8988T (cell line): ENCODE measurements at places on chromosomes 5 and 9.

DNA sequence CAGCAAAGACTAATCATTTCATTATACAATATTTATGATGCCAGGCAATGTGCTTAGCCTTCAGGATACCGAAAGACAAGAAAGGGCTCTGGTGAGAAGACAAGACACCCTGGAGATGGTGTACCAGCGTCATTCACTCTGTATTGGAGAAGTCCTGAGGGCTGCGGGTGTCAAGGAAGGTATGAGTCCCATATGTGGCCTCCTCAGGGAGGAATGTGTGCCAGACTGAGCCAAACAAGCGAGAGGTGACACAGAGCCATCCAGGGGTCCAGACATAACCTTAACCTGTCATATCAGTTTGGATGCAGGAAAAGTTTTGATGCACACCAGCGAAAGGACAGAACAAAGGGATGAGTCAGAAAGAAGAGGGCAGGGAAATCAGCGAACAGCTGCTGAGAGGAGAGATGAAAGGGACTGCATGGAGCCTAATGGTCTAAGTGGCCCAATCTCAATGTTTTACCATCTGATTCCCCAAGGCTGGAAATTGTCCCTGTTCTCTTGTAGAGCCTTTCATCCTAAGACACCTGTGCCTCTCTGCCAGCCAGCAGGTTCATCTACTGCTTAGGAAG, 38.9 kb downstream of the ADRA1B start:
- no peak for DNase-seq

- DNase-seq, result no peak
Measured at GRCh38 chr9:6938447-6938846, 180.7 kb downstream of the KDM4C start.

GRCh38 chr5:150469718-150470469, 20.4 kb upstream of the RPS14 start:
- no peak for DNase-seq

- DNase-seq, result no peak
Measured at GRCh38 chr5:159002171-159002570, 97.5 kb downstream of the EBF1 start.

- no peak for DNase-seq
Measured at GRCh38 chr5:115695310-115695880, 69.6 kb upstream of the TMED7 start.

- no peak for DNase-seq
Measured at GRCh38 chr9:29001006-29001405, 1427.7 kb upstream of the C9orf72 start.

DNA sequence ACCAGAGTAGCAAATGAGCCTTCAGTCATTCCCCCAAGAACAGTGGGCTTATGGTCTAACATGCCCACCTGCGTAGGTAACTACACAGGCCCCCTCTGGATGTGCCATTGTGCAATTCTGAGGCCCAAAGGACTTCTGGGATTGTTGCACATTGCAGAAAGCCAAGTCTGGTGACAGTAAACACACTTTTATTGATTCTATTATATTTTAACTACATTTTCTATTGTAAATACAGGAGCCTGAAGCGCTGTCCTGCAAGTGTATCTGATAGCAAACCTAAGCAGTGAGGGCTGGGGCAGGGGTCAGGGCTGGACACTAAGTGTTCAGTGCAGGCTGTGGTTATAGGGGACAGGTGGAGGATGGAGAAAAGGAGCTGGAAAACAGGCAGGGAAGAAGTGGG, 57.5 kb downstream of the TEX10 start:
- DNase-seq, result no peak

GRCh38 chr5:179791881-179792611, 1.7 kb upstream of the LTC4S start:
- DNase-seq, result no peak

DNA sequence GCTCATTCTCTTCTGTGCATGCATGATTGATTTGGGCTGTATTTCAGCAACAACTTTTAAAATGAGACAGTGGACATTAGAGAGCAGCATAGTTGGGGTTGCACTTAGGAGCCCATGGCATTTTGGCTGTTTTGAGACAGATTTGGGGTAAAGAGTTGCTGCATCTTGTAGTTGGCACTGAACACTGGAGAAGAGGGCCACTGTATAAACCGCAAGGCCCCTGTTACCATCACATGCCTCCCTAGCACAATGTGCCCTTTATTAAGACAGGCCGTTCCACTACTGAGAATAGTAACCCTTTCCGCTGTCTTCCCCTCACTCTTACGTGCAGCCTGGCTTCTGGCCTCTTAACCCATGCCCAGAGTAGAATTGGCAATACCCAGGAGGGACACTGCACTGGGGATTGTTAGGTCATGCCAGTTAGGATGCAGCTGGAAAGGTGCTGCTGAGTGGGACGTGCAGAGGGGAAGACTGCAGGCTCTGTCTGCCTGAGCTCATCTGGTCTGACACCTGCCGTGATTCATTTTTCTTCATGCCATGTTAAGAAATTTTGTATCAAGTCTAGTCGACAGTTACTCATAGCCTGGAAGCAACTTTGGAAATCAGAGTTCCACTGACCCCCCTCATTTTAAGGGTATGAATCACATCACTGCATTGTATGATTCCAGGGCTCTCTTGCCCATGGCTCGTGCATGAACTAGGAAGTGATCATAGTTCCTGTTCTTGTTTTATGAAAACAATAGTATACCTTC, 146.9 kb upstream of the DMRT1 start:
- DNase-seq, result no peak

GRCh38 chr5:56088967-56089829, 94.4 kb upstream of the IL6ST start:
- DNase-seq, result no peak

DNA sequence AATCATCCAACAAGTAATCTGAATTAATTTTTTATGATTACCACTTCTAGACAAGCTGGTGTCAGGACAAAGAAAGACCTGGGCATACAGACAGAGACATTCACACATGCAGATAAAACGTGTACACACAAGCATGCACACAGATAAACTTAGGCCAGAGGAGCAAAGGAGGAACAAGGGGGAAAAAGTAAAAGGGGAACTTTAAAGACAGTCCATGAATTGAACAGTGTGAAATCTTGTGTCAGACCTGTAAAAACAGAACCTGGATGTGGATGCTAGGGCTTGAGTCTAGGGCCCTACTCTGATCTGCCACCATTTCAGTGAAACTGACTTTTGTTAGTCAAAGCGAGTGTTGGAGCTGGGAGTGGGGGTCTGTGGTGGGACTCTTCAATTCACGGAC, 11.2 kb upstream of the ZSWIM6 start:
- DNase-seq, result no peak

DNA sequence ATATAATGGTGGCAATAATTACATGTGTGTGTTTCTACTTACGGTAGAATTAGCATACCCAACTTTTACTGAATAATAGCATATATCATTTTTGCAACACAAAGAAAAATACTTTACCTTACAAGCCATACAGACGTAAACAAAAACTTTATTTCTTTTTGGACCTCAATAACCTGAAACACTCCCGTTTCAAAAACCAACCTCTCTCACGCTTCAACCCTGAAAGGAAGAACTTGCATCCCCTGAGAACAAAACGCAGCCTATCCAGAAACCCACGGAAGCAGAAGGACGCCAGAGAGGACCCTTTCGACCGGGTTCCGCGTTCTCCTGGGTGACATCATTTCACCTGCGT, at the start of gene RNF38:
TSS of gene RNF38 (minus strand) at position 290 of the 352 bp plus-strand sequence. CDS start at position 129, 161 bp downstream.
- no peak for DNase-seq

DNA sequence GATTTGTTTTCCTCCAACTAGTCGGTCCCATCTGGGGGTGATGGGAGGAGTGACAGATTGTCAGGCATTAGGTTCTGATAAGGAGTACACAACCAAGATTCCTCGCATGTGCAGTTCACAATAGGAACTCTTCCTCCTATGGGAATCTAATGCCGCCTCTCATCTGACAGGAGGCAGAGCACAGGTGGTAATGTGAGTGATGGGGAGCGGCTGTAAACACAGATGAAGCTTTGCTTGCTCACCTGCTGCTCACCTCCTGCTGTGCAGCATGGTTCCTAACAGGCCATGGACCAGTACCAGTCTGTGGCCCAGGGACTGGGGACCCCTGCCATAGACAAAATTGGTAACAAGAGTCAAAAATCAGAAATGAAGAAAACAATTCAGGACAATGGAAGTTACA, 173.3 kb upstream of the HMHB1 start:
- no peak for DNase-seq

- no peak for DNase-seq
Measured at GRCh38 chr5:56594792-56595191, 220.6 kb upstream of the MAP3K1 start.

DNA sequence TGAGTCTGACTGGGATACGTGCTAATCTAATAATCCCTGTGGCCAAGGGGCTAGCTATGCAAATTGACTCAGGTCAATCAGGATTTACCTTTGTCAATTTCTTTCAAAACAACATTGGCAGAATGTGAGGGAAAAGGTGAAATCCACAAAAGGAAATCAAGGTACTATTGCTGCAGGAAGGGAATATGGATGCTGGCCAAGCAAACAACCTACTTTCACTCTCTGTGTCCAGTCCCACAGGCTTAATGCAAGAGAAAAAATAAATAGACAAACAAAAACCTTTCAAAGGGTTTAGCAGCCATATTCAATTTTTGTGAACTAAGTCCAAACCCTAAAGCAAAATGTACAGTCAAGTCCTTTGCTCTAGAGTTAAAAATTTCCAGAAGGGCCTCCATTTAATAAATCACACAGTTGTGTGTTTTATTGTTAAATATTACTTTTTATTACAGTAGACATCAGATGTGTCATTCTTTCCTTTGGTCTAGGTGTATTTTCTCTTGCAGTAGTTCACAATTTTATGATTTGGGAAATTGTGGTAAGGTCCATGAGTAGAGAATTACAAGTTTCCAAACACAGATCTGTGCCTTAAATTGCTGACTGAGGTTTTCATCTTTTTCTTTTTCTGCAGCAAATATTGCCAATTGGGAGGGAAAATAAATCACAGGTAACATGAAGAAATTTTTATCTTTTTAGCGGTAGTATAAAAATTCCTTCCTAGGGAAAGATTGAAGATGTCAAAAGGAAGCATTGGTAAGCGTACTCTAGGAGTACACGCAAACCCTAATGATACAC, 309.1 kb downstream of the DMAC1 start:
- no peak for DNase-seq

- no peak for DNase-seq
Measured at GRCh38 chr9:119272500-119273211, 96.6 kb downstream of the BRINP1 start.

DNA sequence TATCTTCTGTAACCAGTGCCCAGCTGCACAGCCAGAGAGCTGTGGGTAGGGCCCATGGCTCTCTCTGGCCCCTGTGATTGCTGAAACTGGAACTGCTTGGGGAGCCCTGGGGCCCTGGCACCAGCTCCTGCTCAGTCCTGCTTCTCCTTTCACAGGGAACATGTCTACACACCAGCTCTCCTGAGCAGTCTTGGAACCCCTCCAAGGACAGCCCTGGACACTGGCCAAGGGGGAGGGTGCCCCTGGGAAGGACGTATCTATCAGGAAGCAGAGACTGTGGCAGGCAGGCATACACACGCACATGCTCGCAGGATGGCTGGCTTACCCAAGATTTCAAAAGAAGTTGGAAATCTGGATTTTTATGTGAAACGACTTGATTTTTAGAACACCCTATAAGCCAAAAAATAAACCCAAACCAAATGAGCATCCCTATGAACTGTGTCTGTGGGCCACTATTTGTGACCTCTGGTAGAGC, 8.8 kb upstream of the TRAF1 start:
- DNase-seq, result no peak

- DNase-seq, result no peak
Measured at GRCh38 chr5:128315671-128316070, 222.4 kb downstream of the FBN2 start.

GRCh38 chr5:54832045-54832444, 153.3 kb downstream of the ESM1 start:
- DNase-seq, result no peak

GRCh38 chr5:170475294-170476000, 28.4 kb upstream of the KCNIP1 start:
- DNase-seq, result no peak

DNA sequence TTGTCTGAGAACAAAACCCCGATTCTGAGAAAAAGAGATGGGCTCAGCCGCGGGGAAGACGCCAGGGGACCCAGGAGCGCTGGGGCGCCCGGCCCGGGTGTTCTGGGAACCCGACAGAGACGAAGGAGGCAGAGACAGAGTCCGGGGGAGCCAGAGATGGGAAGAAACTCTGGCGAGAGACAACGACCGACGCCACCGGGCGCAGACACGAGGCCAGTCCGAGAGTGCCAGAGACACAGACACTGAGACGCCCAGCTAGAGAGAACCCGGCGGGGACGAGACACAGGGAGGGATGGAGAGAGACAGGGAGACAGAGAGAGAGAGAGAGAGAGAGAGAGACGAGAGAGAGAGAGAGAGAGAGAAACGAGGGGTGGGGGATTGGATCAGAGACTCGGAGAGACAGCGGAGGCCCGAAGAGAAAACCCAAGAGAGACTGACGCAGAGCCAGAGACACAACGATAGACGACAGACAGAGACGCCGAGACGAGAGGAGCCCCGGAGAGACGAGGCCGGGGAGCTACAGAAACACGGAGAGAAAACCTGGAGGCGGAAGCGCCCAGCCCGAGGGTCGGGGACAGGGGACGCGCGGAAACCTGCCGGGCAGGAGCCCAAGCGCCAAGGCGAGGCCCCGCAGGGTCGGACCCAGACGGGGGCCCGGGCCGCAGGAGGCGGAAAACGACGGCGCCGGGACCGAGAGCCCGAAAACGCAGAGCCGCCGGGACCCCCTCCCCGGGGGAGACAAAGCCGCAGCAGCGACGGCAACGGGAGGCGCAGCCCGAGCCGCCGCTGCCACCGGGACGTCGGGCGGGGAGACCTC, 3.3 kb downstream of the NR5A1 start:
- DNase-seq, result peak; percentile 24

GRCh38 chr5:79792463-79792862, 102.8 kb downstream of the CMYA5 start:
- DNase-seq, result no peak

DNA sequence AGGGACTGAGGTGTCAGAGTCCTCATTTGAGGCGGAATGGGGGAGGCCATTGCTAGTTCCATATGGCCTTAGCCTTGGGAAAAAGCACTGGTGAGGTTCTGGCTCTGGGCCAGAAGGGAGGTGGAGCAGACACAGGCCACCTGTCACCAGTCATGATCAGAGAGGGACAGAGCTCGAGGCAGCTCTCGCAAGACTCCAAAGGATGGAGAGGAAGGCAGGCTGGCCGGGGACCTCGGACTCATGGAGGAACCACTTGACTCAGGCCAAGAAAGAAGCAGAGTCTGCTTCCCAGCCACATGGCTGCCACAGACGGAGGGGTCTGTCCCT, 29.2 kb upstream of the NSMF start:
- peak; percentile 14 for DNase-seq

- DNase-seq, result no peak
Measured at GRCh38 chr5:137938751-137939143, 49.5 kb downstream of the PKD2L2 start.

DNA sequence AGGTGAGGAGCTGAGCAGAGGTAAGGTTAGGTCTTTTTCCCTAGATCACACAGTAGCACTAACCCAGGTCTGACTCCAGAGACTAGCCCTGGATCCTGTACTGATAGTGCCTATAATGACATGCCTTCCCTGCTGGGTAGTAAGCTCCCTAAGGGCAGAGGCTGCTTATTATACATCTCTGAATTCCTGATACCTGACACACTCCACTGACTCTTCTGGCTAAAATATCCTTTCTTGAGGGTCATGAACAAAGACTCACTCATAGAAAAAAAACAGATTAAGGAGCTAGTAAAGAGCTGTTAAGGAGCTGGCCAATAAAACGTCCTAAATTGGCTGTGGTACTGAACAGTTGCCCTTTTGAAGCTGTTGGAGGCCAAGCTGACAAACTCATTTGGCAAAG, 149.0 kb upstream of the ITGA1 start:
- no peak for DNase-seq
